ENCODE measurements at places on chromosomes 4 and X.

- DNase-seq: no peak
Measured at GRCh38 chr4:76504613-76505465, 69.8 kb downstream of the SHROOM3 start.

DNA sequence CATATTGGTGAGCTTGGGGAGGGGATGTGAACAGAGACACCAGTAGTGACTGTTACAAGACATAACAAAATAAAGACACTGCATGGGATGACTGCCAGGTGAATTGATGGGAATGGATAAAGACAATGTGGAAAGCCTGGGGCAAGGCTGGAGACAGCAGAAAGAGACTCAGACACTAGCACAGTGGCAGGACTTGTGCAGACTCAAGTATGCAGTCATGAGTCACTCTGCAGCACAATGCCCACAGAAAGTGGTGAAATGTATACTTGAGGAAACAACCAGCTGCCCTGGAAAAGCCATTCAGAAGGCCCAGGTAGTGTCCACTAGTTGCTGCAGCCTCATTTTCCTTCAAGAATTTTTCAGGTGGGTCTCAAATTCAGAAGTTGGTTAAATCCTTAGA is 452.3 kb downstream of the MID1IP1 start:
- DNase-seq: no peak

DNA sequence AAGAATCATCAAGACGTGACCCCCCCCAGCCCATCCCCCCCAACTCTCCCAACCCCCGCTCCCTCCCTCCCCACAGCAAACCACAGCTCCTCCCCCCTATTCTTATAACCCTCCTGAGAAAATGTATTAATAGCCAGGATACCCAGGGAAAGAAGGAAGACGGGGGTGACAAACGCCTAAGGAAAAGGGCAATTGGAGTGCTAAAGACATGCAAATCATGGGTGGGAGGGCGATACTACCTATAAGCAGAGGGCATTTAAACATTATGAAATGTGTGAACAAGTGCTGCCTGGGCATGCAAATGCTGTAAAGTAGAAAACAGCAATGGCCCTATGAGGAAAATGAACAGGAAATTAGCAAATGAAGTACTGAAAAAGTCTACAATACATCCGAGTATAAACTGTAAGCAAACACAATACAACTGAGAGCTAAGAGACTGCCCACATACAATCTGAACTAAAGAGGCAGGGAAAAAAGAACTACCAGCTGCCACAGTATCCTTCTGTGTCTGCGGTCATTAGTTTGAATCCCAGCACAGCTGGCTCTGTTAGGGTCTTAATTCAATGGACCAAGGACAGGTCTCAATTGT is 2.4 kb downstream of the CXXC4 start:
- DNase-seq: peak; percentile 10

DNA sequence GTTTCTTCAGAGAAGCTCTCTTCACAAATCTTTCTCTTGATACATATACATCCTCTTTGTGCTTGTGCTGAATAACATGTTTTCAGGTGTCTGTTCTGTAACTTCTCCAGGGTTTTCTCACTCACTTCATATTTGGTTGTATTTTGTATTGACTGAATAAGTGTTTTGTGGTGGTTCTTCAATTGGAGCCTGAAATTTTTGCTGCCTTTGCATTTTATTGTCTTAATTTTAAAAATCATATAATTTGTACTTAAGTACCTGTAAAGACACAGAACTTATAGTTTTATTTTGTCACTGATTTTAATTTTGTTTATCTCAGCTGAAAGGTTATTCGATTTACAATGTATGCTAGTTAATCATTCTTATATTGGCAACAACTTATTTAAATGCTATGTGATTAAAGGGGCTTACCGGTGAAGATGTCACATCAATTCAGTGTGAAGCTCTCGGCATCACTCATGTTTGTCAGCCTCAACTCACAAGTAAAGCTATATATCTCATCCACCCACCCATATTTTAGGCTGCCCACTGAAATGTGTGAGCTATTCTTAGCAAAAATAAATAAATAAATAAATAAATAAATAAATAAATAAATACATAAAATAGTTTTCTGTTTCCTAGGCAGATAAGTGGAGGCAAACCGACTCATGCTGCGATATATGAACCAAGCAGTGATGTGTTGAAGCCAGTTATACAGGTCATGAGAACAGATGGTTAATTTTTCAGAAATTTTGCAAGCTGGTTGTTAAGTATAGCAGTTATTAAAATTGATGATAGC is 76.4 kb upstream of the FSTL5 start:
- DNase-seq: no peak

DNA sequence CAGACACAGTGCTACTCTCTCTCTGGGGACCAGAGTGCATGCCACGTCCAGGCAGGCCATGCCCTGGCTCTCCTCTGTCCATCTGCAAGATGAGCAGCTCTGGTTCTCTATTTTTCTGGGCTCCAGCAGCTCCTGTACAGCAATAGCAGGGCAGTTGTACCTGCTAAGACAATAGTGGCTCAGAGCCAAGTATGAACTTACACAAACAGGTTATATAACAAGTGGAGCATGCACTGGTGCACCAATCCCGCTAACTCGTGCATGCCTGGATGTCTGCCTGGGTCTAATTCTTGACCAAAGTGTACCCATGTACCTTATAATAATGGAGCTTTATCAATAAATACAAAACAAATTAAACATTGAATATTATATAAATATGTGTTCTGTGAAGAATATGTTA is 392.3 kb downstream of the CENPC start:
- no peak for DNase-seq

GRCh38 chr4:53908661-53909078 is 155.7 kb downstream of the CHIC2 start:
- DNase-seq: no peak

DNA sequence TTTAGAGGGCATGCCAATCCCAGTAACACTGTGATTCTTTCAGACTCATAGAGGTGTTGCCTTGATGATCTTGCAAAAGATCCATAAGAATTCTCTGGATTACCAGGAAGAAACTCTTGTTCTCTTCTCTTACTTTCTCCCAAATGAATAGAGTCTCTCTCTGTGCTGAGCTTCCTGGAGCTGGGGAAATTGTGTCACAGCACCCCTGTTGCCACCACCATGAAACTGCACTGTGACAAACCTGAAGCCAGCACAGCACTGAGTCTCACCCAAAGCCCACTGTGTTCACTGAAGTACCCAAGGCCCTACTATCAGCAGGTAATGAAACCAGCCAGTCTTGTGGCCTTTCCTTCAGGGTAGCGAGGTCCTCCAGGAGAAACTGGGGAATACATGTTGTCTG is 332.7 kb upstream of the FGF16 start:
- no peak for DNase-seq

DNA sequence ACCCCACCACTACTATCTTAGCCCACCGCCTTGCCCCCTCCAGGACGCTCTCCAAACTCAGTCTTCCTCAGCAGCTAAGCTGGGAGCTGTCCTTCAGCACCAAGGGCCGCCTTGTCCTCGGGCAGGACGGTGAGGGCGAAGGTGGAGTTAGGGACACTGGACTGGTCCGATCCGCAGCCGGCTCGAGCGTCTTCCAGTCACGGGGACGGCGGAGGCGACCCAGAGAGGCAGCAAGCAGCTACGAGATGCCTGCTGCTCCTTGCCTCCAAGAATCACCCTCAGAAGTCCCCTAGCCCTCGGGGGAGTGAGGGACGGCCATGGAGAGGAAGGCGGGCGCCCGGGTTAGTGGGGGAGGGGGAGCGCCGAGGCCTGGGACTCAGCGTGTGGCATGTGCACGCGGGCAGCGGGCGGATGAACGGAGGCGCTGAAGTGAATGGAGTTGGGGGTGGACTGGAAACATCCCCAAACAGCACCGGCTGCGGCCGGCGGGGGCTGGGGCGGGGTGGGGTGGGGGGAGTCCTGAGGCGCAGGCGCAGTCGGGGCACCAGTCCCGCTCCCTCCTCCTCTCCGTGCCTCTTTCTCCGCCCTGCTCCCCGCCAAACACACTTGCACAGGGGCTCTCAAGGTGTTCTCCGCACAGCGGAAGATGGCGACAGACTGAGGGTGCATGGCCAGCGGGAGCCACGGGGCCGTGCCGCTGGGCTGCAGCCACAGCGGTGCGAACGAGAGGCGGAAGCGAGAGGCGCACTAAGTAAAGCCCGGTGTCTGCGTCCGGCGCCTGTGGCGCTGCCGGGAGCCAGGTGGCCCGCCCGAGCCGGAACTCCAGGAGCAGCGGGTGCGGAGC is at the start of gene NALF2:
Gene NALF2, plus strand, starts transcription at position 545 of the 844 bp plus-strand sequence. CDS start 957 bp downstream, outside the sequence.
- DNase-seq: peak; percentile 54

DNA sequence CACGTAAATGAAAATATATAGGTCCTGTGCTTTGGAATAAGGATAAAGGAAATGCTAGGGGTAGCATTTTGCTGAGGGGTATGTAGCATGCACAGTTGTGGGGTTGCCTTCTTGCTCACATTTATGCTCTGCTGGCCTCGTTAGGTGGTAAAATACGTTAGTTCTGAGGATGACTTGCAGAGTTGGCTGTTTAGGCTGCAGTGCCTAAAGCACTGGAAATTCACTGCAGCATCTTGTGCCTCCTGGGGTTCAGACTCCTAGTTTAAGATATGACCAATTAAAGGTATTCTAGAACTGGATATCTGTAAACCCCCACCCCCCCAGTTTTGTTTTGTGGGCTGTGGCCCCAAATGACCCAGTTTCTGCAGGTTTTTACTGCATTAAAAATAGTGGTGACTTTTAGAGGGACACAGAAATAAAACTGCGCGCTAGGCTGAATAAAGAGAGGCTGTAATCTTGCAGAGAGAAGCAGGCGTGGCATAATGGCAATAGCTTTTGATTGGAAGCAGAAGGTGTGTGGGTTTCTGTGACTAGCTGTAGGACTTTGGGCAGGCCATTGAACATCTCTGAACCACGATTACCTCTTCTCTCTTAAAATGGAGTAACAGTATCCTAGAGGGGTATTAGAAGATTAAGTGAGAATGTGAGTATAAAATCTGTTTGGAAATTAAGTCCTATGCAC is 79.3 kb downstream of the REPS2 start:
- DNase-seq: no peak

GRCh38 chr4:123120473-123120872 is 198.1 kb upstream of the NUDT6 start:
- no peak for DNase-seq

GRCh38 chrX:31649201-31649600 is 577.4 kb upstream of the FTHL17 start:
- no peak for DNase-seq

DNA sequence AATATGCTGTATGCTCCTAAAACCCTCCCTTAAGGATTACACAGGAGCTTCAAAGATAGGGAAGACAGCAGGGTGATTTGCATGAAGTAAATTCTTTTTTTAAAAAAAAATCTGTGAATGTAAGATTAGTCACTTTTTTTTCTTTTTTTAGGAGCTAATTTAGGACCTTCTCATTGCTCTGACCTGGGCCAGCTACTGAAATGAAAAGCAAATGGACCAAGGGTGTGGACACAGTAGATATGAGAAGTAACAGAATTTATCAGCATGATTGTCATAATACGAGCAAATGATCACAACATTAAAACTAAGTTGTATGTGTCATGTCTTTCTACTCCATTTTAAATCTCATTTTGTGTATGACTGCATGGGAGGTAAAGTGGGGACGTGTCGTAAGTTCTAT is 6.6 kb upstream of the FGF5 start:
- DNase-seq: no peak

GRCh38 chr4:153518001-153518400 is 51.8 kb downstream of the TMEM131L start:
- no peak for DNase-seq

GRCh38 chrX:53732797-53733196 is 46.3 kb upstream of the HUWE1 start:
- DNase-seq: no peak

DNA sequence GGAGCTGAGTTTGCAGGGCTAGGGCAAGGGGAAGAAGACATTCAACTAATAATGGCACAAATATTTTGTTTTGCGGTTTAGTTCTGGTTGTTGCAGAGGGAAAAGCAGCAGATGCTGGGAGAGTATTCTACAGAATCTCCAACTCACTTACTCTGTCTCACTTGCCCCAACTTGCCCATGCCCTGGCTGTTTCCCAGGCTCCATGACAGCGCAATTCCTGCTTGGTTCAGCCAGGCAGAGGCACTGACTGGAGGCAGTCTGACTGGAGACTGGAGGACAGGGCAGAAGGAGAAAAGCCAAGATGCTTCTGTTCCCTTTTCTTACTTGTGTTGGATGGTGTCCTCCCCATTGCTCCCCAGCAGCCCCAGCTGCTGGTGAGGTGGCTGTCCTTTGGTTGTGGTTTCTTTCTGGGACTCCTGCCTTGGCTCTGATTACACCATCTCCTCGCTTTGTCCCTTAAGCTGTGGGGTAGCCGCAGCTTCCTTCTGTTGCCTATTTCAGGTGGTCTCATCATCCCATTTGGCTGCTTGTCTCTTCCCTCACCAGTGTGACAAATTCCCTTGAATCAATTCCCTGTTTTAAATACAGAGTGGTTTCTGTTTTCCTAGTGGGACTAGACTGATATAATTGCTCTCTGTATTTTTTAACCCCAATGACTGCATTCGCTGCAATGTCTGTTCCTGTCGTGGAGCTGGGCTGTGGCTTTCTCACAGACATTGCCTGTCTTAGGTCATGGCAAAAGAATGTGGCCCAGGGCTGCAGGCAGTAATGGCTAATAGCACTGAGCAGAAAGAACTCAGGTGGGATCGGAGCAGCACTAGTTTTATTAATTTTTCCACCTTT is 24.2 kb upstream of the RASL11B start:
- DNase-seq: no peak

DNA sequence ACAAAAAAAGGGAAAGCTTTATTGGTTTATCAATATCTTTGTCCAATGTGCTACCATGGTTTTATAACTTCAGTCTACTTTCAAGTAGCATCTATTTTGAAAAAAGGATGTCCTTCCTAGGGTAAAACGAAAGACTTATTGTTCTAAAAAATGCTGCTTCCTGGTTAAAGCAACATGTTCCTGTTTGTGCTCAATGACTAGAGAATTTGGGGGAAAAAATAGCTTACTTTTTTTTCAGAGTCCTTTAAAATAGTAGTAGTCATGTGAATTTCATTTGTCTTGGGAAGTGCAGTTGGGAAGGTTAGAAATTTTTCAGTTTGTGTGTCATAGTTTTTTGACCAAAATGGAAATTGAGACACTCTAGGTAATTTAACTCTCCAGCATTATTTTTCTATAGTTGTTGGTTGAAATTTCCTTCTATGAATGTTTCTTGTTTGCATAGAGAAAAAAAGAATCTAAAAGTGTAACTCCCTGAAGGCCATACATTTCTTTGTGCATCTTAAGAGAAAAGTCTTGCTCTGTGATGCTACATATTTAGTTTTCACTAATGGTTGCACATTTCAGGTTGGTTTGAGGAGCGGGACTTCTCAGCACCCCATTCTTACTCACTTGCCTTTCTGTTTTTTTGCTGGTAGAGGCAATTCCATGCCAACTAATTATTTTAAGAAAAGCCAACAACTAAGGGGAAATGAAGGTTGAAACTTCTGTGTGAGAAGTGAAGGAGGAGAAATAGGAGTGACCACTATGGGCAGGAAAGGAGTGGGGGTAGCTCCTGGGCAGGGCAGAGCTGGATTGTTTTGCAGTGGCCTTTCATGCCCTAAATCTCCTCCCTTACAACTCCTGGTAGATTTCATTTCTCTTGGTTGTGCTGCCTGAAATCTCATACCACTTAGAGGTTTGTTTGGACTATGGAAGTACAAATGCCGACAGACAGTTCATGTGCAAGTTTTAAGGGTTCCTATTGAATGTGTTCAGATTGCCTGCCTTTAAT is 76.4 kb downstream of the RAPGEF2 start:
- no peak for DNase-seq

GRCh38 chrX:150361070-150361776 is 1.9 kb upstream of the MAMLD1 start:
- DNase-seq: no peak
